ENCODE measurements at places on chromosomes 3 and 15.

DNA sequence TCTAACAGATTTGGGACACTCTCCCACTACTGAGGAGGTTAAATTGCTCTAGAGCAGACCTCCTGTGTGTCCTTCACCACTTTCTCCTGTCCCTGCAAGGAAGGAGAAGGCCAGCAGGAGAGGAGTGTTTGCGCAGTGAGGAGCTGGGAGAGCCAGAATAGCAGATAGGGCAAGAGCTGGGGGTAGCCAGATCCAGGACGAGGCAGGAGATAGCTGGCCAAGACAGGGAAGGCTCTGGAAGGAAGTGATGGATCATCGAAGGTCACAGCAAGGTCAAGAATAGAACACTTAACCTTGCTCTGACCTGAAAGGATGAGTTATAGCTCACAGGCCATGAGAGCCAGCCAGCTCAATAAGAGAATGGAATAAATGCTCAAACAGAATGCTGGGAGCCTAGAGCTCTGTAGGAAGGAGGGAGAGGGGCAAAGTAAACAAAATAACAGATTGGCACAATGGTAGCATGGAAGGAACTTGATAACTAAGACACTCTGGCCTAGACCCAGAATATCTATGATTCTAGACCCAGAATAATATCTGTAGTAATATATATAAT lies 37.5 kb upstream of the FSIP1 start:
- no peak for DNase-seq

DNA sequence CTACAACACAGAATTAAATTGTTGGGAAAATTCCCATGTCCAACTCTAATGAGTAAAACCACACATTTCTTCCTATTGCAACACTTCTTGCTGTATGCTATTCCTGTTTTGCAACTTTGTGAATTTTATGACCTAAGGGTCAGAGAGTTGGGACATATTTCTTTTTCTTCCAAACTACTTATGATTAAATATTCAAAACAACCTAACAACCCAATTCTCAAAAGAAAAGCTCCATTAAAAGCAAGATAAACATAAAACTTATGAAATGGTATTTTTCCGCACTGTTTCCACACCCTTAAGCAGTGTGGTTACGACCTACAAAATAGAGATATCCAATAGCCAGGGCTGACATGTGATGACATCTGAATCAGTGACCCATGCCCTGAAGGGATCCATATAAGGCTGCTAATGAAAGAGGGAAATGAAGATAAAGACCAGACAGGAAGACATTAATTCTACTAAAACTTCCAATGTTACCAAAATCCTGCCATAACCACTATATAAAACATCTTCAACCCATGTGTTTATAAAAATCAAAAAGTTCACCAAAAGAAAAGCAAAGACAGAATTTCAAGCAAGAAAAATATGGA lies 45.6 kb downstream of the DMXL2 start:
- no peak for DNase-seq

GRCh38 chr15:48367483-48367882 lies 36.3 kb downstream of the DUT start:
- DNase-seq = no peak

- no peak for DNase-seq
Measured at GRCh38 chr3:14506626-14507304, 33.4 kb downstream of the GRIP2 start.

DNA sequence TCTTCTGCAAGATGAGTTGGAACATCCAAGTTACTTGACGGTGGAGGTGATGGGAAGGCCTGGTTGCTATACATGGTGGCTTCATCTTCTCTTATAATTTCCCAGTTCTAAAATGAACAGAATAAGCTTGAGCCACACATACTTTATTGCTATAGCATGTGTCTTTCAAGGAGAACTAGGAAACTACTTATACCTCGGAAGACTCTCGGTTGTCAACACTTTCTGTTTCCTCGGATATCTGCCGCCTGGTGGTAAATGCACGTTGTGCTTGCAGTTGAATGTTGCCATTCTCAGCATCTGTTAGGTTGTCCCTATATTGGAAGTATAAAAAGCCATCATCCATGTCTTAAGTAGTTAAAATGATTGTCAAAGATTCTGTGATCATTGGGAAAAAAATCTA lies 117.5 kb upstream of the PRTG start:
- DNase-seq = no peak

DNA sequence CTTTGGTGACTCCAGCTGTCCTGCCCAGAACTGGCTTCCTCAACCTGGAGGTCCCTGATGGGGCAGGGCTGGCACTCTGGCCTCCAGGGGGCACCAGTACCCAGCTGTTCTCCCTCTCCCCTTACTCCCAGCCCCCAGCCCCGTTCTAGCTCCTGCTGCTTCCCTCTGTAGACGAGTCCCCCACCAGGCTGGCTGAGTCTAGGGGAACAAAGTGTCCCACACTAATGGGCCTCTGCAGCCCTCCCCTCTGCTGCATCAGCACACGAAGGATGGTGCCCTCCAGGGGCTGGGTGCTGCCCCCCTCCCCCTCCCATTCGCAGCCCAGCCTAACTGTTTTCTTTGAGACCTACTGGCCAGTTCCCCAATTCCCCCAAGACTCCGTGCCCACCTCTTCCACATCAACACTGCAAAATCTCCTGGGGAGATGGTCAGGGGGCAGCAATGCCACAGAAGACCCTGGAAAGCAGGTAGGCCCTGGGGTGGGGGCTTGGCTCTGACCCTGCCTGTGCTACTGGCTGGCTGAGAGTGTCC lies 4.2 kb downstream of the RHCG start:
- peak; percentile 89 for DNase-seq

GRCh38 chr15:64288999-64289398 lies 67.0 kb downstream of the CSNK1G1 start:
- DNase-seq = no peak

DNA sequence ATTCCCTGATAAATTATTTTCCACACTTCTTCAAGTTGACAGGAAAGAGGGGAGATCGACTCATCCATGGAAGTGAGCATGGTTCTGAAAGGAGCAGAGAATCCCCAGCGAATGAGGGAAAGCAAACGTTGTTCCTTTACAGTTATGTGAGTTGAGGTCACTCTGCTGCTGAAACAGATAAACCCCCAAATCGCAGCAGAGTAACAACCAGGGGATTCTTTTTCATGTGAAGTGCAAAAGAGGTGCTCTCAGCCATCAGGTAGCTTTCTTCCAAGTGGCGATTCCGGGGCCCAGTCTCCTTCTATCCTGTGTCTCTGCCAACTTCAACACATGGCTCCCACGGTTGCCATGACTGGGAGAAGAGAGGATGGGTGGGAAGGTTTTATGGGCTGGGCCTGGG lies 28.2 kb downstream of the MEX3B start:
- no peak for DNase-seq

- DNase-seq = no peak
Measured at GRCh38 chr15:34879107-34879506, 83.8 kb upstream of the ACTC1 start.

DNA sequence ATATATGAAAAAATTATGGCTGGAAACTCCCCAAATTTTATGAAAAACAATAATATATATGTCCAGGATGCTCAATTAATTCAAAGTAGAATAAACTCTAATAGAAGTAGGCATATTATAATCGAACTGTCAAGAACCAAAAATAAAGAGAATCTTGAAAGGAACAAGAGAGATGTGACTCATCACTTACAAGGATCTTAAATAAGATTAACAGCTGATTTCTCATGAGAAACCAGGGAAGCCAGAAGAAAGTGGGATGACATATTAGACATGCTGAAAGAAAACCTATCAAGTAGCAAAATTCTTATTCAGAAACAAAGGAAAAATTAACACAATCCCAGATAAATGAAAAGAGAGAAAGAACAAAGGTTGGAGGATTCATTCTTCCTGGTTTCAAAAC lies 66.8 kb downstream of the FAIM start:
- no peak for DNase-seq

DNA sequence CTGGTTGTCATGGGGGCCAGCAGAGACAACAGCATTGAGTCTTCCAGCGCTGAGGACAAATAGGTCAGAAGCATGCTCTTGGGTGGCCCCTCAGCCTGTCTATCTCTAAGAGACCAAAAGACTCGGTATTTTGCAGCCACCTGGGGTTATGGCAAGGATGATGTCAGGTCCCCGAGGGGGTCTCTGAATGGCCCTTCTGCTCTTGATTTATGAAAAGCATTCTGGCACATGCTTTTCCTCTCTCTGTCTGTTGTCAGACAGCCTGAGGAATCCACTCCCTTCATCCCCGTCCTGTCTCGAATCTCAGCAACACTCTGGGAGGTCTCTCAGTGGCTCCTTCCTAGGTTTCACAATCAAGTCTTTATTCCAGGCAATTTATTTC lies 156.6 kb upstream of the RGMA start:
- DNase-seq = no peak

DNA sequence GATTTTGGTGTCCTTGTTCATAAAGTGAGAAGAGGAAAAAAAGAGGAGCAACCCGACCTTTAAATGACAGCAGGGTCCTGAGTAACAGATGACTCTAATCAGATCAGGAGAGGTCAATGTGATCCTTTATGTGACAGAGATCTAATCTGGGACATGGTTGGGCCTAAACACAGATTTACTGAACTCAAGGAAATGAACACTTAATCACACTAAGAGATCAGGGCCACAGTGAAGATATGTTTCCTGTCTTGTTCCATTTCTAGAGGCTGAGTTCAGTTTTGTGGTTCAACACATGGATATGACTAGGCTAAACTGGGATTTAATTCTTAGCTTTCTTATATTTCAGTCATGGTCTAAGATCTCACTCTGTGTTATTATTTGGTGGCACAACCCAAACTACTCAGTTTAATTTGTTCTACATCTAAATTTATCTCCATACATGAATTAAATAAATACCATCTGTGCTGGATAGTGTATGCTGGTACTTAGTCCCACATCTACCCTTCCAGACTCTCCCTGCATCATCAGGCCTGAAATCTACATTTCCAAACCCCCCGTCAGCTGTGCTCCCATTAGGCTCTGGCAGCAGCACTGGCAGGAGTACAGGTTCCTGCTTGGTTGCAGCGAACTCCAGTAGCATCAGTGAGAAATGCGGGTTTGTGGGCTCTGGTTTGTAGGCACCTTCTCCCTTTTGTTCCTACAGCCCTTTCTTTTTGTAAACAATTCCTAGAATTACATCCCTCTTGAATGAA lies 22.6 kb downstream of the SFMBT1 start:
- DNase-seq = no peak

DNA sequence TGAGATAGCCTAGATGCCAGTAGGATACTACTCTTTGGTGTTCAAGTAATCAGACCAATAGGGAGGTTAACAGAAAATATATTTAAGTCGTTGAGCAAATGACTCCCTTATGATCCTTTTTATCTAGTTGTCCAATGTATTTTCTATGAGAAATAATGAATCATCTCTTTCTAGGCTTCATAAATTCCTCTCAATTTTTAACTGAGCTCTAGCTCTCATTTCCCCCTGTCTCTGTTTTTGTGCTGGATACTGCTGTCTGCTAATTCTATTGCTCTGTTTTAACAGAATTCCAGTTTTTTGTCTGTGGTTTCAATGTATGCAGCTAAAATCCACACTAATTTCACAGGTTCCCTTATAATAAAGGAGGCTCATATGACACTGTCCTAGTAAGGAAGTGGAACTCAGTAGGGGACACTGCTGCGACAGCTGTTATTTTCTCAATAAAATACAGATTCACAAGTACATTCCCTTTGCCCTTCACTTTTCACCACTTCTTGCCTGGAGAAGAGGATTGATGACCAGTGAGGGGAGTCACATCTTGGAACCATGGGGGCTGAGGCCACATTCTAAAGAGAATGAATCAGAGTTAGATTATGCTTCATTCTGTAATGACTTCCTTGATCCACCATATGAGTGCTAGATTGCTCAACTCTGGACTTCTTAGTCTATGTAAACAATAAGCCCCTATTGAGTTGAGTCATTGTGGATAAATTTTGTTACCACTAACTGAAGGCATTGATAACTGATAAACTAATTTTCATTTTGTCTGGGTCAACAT lies 558.7 kb upstream of the KCNMB2 start:
- DNase-seq = no peak

DNA sequence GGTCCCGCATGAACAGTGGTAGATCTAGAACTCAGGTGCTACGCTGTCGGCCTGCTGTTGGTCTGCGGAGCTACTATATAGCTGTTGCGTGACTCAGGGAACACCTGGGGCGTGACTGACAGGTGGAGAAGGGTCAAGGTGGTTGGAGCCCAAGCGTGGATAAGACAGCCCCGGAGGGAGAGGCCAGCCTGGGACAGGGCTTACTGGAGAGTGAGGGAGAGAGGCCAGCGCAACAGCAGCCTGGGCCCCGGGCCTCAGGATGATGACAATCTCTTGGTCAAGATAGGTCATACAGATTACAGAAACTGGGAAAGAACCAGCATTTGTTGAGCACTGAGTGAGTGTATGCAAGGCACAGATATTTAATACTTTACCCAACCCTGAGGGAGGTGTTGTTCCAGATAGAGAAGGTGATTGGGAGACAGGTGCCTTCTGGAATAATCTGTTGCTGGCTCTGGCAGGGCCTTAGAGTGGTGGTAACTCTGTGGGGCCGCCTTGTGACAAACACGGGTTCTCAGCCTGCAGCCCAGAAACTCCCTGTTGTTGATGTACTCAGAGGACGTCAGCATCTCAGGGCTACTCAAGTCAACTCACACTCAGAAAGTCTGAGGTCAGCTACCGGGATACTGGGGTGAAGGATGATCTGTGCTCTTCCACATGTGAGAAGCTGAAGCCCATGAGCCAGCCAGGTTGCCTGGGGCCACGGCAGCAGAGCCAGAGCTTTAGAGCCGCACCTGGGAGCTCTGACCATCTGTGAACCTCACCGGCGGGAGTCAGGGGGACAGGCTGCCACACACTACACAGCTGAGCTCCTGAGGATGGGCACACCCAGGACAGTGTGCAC lies 265.4 kb upstream of the HES1 start:
- no peak for DNase-seq

- no peak for DNase-seq
Measured at GRCh38 chr3:11362600-11362999, 90.4 kb downstream of the ATG7 start.

DNA sequence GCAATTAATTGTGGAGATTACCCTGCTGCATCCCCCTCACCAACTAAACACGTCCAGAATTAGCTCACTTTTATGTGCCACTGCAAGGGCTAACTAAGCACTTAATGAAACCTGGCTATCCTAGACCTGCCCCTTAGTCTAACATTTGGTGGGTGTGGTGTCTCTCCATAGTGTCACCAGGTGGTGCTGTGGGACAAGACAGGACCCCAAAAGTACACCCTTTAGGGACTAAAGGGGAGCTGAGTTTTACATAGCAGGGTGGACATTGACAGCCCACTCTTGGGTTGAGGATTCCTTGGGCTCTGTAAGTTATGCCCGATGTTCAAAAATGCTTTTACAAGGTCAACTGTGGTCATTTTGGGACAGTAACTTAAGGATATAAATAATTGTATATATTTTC lies 5.7 kb downstream of the DUT start:
- DNase-seq = no peak

GRCh38 chr15:26724381-26725150 lies 48.3 kb downstream of the GABRB3 start:
- DNase-seq = no peak

Measured in H1 (cell line).